Activated CD4-positive, alpha-beta T cell treated with anti-CD3 and anti-CD28 coated beads for 36 hours (primary cell): ENCODE measurements at places on chromosomes 1 and 21. TPM values are rescaled to one million over a fixed set of nuclear protein-coding genes. Genes with fewer than 3 reads are reported as not detected.

GRCh38 chr1:26538480-26539412 is 9.2 kb downstream of the RPS6KA1 start:
- H3K27ac ChIP-seq: peak overlapping the region; percentile 38
- peaks cover 76% of the 10 kb centered on the region for H3K4me1 ChIP-seq
- peak; percentile 75 for DNase-seq
- peaks cover 2% of the 10 kb centered on the region for H3K36me3 ChIP-seq
- H3K27me3 ChIP-seq: no peaks in the 10 kb centered on the region
- no peak overlapping the region for H3K4me3 ChIP-seq

DNA sequence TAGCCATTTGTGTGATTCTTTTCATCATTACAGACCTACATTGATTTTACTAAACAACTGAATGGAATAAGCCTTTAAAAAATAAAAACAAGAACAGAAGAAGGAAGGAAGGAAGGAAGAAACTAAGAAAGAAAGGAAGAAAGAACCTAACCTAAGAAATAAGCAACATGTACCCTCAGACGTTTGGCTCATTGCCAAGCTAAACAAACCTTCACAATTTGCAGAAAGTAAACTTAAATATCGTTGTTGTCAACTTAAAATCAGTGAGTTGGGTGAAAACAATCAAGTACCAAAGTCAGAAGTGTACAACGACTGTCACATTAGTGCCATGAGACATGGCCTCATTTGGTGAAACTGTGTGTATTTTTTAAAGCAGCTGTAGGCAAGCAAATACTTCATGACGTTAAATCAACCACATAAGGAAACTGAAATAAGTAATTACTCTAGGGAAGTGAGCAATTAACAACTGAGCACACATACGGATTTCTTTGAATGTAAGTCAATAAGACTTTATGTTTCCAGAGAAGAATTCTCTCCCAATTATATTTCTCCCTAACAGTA is 313.1 kb upstream of the TMPRSS15 start:
- no peak overlapping the region for H3K27ac ChIP-seq
- no peaks in the 10 kb centered on the region for H3K36me3 ChIP-seq

GRCh38 chr1:18681423-18681835 is 50.8 kb downstream of the PAX7 start:
- no peaks in the 10 kb centered on the region for H3K4me1 ChIP-seq
- peaks cover 9% of the 10 kb centered on the region for H3K27me3 ChIP-seq
- DNase-seq: peak; percentile 20
- H3K4me3 ChIP-seq: no peak overlapping the region

Gene ELAPOR1
- total RNA-seq: 7.1 TPM

Gene GRIK1
- not detected for total RNA-seq

- H3K36me3 ChIP-seq: peaks cover 16% of the 10 kb centered on the region
- H3K27me3 ChIP-seq: no peaks in the 10 kb centered on the region
- H3K4me3 ChIP-seq: no peak overlapping the region
- H3K27ac ChIP-seq: peak overlapping the region; percentile 49
- peaks cover 5% of the 10 kb centered on the region for H3K4me1 ChIP-seq
Measured at GRCh38 chr1:206496131-206496793, 11.1 kb upstream of the RASSF5 start.

DNA sequence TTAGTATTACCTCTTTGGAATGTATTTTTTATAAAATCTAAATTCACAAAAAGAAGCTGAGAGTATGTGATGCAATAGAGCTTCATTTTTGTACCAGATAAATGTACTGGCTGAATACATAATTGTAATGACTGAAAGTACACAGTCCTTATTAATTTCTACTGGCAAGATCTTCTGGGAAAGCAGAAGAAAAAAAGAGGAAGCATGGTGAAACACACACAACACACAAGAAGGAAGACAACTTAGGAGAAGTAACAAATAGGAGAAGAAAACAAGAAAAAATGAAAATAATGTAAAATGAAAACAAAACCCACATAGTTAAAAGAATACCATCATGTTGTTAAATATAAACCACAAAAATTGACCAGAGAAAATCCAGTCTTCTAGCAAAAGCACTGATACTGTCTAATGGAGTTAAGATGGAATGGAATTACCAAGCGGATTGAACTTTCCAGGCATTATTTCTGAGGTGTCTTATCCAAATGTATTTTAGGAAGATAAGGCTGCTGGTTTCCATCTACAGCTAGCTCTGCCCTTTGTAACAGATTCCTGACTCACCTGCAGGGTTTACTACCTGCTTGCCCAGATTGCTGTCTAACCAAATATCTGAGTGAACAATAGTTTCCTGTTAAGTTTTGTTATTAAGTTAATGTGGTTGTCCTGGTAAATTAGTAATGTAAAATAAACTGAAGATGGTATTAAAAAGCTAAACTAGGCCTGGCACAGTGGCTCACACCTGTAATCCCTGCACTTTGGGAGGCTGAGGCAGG is 4.5 kb upstream of the COP1 start:
- H3K4me3 ChIP-seq: no peak overlapping the region
- no peak for DNase-seq
- H3K4me1 ChIP-seq: peaks cover 2% of the 10 kb centered on the region
- H3K27ac ChIP-seq: no peak overlapping the region
- peaks cover 4% of the 10 kb centered on the region for H3K36me3 ChIP-seq

GRCh38 chr1:235060607-235061470 is 67.8 kb downstream of the TOMM20 start:
- no peak overlapping the region for H3K4me3 ChIP-seq
- no peak overlapping the region for H3K27ac ChIP-seq
- no peaks in the 10 kb centered on the region for H3K36me3 ChIP-seq
- no peaks in the 10 kb centered on the region for H3K27me3 ChIP-seq
- no peak for DNase-seq

Gene WNT3A
- total RNA-seq: not detected

DNA sequence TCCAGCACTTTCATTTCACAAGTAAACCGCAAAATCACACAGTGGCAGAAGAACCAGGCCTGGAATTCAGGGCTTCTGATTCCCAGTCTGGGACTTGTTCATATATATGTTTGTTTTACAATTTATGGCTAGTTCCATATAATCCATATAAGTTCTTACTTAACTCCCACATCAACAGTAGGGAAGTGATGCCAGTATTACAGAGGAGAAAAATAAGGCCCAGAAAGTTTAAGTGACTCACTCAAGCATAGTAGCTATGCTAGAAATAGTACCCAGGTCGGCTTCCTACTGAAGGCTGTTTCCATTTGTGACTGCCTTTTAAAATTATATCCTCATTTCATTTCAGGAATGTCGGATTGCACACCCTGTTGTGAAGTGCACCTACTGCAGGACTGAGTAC is 1.4 kb downstream of the FAM76A start:
- no peaks in the 10 kb centered on the region for H3K27me3 ChIP-seq
- H3K36me3 ChIP-seq: peaks cover 11% of the 10 kb centered on the region
- DNase-seq: no peak
- peaks cover 15% of the 10 kb centered on the region for H3K4me1 ChIP-seq

Gene FGR
- total RNA-seq: not detected

Gene NBPF3
- total RNA-seq: 9.9 TPM

DNA sequence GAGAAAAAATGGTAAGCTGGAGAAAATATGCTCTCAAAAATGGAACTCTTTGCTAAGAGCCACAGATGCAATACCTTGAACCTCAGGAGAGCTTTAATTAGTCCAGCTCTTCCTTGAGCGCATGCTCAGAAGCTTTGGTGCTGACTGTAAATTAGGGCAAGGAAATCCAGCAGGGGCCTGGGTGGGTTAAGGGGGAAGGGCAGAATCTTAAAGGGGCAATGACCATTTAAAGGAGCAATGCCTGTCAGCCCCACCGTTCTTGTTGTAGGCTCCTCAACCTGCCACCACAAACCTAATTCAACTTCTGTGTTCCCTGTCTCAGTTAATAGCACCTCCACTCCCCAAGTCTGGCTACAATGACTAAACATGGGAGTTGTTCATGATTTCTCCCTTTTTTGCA is 6.8 kb upstream of the SLC22A15 start:
- no peak overlapping the region for H3K4me3 ChIP-seq
- H3K4me1 ChIP-seq: no peaks in the 10 kb centered on the region
- no peak overlapping the region for H3K27ac ChIP-seq
- H3K27me3 ChIP-seq: peaks cover 36% of the 10 kb centered on the region
- H3K36me3 ChIP-seq: no peaks in the 10 kb centered on the region

DNA sequence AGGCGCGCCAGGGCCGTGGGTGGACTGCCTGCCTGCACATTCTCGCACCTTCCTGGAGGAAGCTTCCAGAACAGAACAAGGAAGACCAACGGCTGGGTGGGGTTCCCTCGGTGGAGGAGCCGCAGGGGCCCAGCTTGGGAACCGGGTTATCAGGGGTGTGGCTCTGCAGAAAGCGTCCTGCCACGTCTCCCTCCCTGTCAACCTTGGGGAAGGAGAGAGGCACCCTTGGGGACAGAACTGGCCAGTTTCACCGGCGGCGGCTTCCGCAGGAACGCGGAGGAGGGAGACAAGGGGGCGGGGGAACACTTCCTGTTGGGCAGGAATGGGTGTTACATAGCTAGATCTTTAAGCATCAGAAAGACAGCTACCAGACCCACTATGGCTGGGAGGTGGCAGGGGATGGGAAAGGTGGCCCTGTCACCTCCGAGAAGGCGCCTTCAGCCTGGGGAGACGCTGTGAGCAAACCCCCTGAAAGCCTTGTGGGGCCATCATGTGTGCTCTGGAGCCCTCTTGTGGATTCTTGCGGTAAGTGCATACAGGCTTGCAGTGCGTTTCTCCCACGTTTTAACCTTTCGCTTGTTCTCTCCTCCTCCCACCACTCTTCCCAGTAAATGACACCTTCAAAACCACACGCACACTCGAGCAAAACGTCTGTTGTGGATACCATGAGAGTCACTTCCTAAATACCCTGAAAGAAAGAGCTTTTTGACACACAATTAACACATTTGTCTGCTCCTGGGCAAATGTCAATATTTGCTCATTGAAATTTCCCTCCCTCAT is 3.8 kb upstream of the PLEKHA6 start:
- no peaks in the 10 kb centered on the region for H3K36me3 ChIP-seq
- H3K4me3 ChIP-seq: peak overlapping the region; percentile 60
- peaks cover 2% of the 10 kb centered on the region for H3K27me3 ChIP-seq
- peaks cover 33% of the 10 kb centered on the region for H3K4me1 ChIP-seq

- H3K36me3 ChIP-seq: peaks cover under 1% of the 10 kb centered on the region
- H3K4me1 ChIP-seq: no peaks in the 10 kb centered on the region
- no peak overlapping the region for H3K4me3 ChIP-seq
Measured at GRCh38 chr21:31310750-31311149, 33.3 kb downstream of the TIAM1 start.

- no peak for DNase-seq
- H3K4me1 ChIP-seq: peaks cover 30% of the 10 kb centered on the region
- no peak overlapping the region for H3K4me3 ChIP-seq
- H3K36me3 ChIP-seq: no peaks in the 10 kb centered on the region
- H3K27me3 ChIP-seq: no peaks in the 10 kb centered on the region
Measured at GRCh38 chr1:226751214-226751613, 12.1 kb upstream of the ITPKB start.

DNA sequence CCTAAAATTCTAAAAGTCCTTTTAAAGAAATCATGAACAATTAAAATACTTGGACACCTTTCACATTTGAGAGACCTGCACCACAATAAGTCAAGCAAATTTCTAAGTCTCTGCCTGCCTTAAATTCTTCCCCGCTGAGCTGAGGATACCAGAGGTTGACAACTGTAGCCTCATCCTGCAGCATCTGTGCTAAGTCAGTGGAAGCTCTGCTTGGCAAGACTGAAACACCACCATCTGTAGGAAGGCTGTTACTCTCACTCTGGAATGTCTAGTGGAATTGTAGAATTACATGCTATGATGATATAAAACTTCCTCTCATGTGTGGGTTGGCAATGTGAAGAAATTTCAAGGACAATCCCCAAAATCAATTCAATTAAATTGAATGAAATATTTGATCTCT is 1756.5 kb downstream of the NCAM2 start:
- no peak overlapping the region for H3K27ac ChIP-seq
- peaks cover 2% of the 10 kb centered on the region for H3K4me1 ChIP-seq
- H3K4me3 ChIP-seq: no peak overlapping the region
- DNase-seq: no peak

GRCh38 chr1:184486761-184487445 is 100.1 kb downstream of the C1orf21 start:
- H3K27ac ChIP-seq: no peak overlapping the region
- H3K4me3 ChIP-seq: no peak overlapping the region
- H3K27me3 ChIP-seq: peaks cover 2% of the 10 kb centered on the region
- no peak for DNase-seq

- H3K27ac ChIP-seq: no peak overlapping the region
- no peaks in the 10 kb centered on the region for H3K27me3 ChIP-seq
- no peak overlapping the region for H3K4me3 ChIP-seq
- no peak for DNase-seq
- H3K4me1 ChIP-seq: no peaks in the 10 kb centered on the region
Measured at GRCh38 chr1:219340796-219341195, 167.1 kb downstream of the LYPLAL1 start.

- no peak for DNase-seq
- no peaks in the 10 kb centered on the region for H3K36me3 ChIP-seq
- H3K27me3 ChIP-seq: peaks cover 18% of the 10 kb centered on the region
- no peak overlapping the region for H3K27ac ChIP-seq
- H3K4me1 ChIP-seq: no peaks in the 10 kb centered on the region
Measured at GRCh38 chr1:162113419-162113818, 43.9 kb downstream of the NOS1AP start.

- H3K36me3 ChIP-seq: no peaks in the 10 kb centered on the region
- peaks cover 6% of the 10 kb centered on the region for H3K27me3 ChIP-seq
- no peaks in the 10 kb centered on the region for H3K4me1 ChIP-seq
- no peak for DNase-seq
Measured at GRCh38 chr1:170470121-170470520, 61.8 kb upstream of the GORAB start.

- no peaks in the 10 kb centered on the region for H3K36me3 ChIP-seq
- H3K4me3 ChIP-seq: no peak overlapping the region
- peaks cover 1% of the 10 kb centered on the region for H3K27me3 ChIP-seq
- H3K27ac ChIP-seq: no peak overlapping the region
- DNase-seq: peak; percentile 22
Measured at GRCh38 chr1:197955486-197956394, 38.6 kb downstream of the LHX9 start.

GRCh38 chr1:47793563-47793962 is 203.6 kb downstream of the TRABD2B start:
- no peaks in the 10 kb centered on the region for H3K27me3 ChIP-seq
- H3K27ac ChIP-seq: no peak overlapping the region
- no peaks in the 10 kb centered on the region for H3K36me3 ChIP-seq

Gene CNST
- total RNA-seq: 24.2 TPM

Gene OR2M2
- not detected for total RNA-seq

Gene RNU1-2
- 2,291 TPM for total RNA-seq

GRCh38 chr1:227734546-227734855 is 601 bp downstream of the JMJD4 start:
- DNase-seq: peak; percentile 32
- peak overlapping the region; percentile 89 for H3K4me3 ChIP-seq
- peaks cover 26% of the 10 kb centered on the region for H3K4me1 ChIP-seq
- H3K36me3 ChIP-seq: peaks cover 11% of the 10 kb centered on the region
